ENCODE measurements at places on chromosomes 6 and 20.

DNA sequence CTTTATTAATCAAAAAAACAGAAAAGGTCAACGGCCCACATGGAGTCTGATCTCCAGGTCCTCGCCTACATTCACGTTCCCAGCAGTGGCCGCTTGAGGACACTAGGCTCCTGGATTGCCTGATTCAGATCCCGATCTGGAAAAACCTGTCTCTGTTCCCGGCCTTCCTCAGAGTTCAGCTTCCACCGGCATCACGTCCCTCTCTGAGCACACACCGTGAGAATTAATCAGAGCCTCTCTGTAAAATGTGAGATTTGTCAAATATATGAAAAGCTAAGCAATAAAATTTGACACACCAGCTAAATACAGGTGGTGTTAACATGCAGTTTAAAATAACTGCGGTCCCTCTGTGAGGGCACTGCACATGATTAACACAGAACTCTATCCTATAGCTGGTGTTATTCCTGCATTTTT, 122.8 kb upstream of the COL21A1 start:
- no peak for DNase-seq

DNA sequence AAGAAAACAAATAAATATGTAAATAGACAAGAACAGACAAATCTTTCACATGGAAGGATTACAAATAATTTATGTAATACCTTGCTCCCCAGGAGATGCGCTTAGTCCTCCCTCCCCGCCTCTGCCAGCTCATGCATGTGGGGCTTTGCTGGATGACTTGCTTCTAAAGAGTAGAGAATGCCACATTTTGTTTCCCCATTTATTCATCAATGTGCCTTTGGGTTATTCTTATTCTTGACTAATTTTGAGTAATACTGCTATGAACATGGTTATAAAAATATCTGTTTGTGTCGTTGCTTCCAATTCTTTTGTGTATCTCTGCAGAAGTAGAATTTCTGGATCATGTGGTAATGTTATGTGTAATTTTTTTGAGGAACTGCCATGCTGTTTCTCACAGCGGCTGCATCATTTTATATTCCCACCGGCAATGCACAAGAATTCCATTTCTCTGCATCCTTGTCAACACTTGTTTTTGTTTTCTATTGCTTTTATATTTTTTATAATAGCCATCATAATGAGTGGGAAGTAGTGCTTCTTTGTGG, 23.8 kb upstream of the DUSP22 start:
- no peak for DNase-seq

DNA sequence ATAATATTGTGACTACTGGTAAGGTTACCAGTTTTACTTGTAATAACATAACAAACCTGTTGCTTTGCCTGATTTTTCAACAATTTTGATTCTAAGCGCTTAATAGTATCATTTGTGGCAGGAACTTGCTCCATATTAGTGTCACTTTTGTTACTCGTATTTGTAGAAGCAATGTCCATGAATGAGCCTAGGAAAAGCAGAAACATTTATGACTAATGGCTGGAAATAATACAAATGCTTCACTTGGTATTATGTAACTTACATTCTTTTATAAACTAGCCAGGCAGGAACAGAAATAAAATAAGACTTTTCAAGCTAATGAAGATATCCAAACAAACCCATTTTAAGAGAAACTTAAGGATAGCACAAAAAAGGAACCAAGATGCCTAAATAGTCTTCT, 38.9 kb downstream of the MAP3K7 start:
- no peak for DNase-seq

DNA sequence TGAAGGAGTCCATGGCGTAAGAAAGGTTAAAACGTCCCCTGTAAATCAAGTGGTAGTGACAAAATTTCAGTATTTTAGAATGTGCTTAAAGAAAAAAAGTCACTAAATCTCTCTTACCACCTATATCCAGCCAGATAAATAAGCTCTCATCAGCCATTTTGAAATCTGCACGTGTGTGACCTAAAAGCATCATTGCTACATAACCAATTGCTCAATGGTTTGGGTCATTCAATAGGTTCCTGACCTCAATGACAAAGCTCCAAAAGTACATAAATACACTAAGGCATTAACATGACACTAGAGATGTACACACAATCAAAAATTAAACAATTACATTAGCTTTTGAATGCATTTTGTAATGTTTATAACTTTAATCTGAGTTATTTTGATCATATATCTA, 272.4 kb downstream of the GMDS start:
- no peak for DNase-seq

DNA sequence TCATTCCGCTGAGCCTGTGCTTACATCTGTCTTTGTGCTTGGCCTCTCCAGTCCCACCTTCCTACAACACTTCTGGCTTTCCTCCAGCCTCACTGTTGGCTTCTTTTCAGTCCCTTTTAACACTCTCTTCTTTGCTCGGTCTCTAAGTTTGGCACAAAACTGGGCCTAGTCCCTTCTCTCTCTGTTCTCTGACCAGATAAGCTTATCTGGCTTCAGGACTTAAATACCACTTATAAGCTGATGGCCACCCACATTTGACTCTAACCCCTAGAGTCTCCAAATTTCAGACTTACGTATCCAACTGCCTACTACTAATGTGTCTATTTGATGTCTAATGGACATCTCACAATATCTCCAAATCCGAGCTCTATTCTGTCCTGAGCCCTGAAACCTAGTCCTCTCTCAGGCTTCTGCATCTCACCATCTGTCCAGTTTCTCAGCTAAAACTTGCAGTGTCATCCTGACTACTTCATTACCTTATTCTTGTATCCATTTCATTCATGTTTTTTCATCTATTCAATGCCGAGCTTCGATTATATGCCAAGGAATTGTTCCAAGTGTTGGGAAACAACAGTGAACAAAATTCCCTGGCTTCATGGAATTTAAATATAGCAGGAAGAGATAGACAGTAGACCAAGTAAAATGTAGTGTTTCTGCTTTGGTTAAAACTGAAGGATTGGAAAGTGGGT, 40.1 kb downstream of the TBPL1 start:
- DNase-seq, result no peak

DNA sequence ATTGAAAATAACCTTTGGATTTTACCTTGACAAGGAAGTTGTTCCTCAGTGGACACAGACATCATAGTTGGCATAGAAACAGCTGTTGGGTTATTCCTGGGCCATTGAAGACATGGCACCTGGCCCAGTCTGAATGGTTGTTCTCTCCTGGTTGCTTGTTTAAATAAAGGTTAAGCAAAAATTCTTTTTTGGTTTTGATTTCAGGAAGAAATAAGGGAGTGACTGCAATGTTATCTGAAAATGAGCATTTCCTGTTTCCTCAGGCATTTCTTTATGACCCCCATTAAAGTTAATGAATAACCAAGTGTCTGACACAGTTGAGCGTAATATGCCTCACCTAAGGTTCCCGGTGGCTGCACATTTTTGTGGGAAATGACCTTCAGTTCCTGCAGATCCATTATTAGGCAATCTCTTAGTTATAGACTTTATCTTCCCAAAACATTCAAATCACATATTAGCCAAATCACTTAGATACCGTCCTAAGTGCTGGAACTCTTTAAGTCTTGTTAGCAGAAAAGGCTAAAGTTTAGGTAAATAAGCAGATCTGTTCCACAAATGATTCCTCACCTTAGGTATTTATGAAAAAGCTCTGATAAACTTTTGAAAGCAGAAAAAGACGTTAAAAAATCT, 648.7 kb upstream of the FLRT3 start:
- no peak for DNase-seq

- DNase-seq, result peak; percentile 88
Observed at GRCh38 chr6:21777846-21778245, 184.3 kb downstream of the SOX4 start.

DNA sequence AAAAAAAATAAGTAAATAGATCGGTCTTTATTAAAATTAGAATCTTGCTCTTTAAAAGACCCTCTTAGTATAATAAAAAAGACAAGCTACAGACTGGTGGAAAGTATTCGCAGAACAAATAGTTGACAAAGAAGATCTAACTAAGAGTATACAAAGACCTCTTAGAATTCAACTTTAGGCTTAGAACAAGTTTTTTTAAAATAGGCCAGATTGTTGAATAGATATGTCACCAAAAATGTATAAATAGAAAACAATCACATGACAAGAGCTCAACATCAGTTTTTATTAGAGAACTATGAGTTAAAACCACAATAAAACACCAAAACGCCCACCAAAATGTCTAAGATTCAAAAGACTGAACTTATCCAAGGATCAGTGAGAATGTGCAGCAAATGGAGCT, 632.7 kb upstream of the PTCHD4 start:
- no peak for DNase-seq

- no peak for DNase-seq
Observed at GRCh38 chr6:18186540-18187250, 31.5 kb downstream of the KDM1B start.

GRCh38 chr20:22453244-22454080, 130.9 kb downstream of the FOXA2 start:
- no peak for DNase-seq

GRCh38 chr6:43129434-43130194, 41.5 kb upstream of the SRF start:
- DNase-seq, result peak; percentile 2

DNA sequence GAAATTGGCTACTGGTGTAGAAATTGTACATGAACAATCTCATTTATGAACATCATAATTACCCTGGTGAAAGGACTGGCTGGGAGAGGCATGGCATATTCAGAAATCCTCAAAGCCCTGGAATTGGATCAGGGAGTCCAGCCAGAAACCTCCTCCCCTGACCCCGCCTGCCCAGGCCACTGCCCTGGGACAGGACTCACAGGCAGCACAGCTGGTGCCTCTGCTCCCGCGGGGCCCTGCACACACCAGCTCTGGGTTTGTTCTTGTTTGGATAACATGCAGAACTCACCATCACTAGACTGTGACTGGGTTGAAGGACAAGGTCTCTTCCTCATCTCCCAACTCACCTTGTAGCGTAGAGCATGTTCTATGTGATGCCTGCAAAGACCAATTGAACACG, 56.2 kb downstream of the AGPAT4 start:
- no peak for DNase-seq

Measured in NCI-H1694 (cell line).